Adrenal gland (tissue), 19 donors: ENCODE measurements at places on chromosomes 13 and 19. TPM values are rescaled to one million over a fixed set of nuclear protein-coding genes. Genes with fewer than 3 reads are reported as not detected.

GRCh38 chr19:40355975-40356680, 7.6 kb downstream of the PLD3 start:
- H3K4me3 ChIP-seq, result no peak overlapping the region
- no peak for DNase-seq
- H3K27ac ChIP-seq, result no peak overlapping the region
- no peaks in the 10 kb centered on the region for H3K27me3 ChIP-seq

- no peaks in the 10 kb centered on the region for H3K4me1 ChIP-seq
- H3K27me3 ChIP-seq, result no peaks in the 10 kb centered on the region
- DNase-seq, result no peak
- H3K27ac ChIP-seq, result no peak overlapping the region
- H3K4me3 ChIP-seq, result no peak overlapping the region
These were observed 101.0 kb upstream of the SPRY2 start for GRCh38 chr13:80441968-80442367.

DNA sequence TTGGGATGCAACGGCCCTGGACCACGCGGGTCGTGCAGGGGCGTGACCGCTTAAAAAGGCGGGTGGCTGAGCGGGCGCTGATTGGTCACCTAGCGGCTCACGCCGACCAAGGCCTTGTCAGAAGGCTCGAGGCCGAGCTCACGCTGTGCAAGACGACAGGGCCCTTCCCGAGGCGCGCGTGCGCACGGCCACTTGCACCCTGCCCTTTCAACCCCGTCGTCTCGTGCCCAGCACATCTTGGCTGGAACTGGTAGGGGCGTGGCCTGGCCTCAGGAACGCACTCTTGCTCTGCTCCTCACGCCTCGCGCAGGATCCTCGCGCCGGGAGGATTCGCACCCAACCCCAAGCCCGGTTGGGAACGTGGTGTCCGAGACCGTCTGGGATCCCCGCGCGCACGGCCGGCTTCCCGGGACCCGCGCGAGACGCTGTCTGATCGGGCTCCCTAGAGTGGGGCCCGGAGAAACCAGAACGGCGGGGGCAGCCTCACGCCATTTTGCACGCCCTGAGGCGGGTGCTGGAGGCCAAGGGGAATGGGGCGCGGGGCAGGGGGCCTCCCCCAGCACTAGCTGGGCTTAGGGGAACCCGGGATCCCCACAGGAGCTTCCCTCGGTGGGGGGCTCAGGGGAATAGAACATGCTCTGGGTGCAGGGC, at the start of gene MEIOSIN:
Gene MEIOSIN (plus strand): TSS at position 280 of the 651 bp plus-strand sequence. CDS start 1,938 bp downstream, outside the sequence.
- no peaks in the 10 kb centered on the region for H3K36me3 ChIP-seq
- H3K4me1 ChIP-seq, result peaks cover 13% of the 10 kb centered on the region
- no peak within 1 kb of the TSS for H3K4me3 ChIP-seq
- DNase-seq, result no peak
- no peak within 1 kb of the TSS for H3K27ac ChIP-seq
- no peaks in the 10 kb centered on the region for H3K27me3 ChIP-seq

GRCh38 chr13:66859934-66860877, 369.9 kb downstream of the PCDH9 start:
- H3K4me3 ChIP-seq, result no peak overlapping the region
- H3K36me3 ChIP-seq, result no peaks in the 10 kb centered on the region
- no peaks in the 10 kb centered on the region for H3K27me3 ChIP-seq
- H3K27ac ChIP-seq, result no peak overlapping the region
- no peaks in the 10 kb centered on the region for H3K4me1 ChIP-seq
- no peak for DNase-seq

DNA sequence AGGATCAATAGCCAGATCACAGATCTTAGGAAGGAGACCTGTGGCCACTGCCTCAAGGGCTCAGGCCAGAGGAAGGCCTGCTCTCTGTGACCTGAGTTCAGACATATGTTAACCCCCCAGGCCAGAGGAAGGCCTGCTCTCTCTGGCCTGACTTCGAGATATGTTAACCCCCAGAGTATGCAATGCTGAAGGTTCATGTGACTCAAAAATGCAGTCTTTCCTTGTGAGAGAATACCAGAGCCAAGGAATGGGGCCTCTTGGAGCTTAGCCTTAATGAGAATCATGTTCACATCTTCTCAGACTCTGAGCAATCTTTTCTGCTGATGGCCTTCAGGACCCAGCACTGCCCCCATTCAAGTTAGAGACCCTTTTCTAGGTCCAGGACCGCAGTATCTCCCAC, 36.7 kb downstream of the MBNL2 start:
- peak overlapping the region; percentile 81 for H3K27ac ChIP-seq
- no peaks in the 10 kb centered on the region for H3K27me3 ChIP-seq
- H3K4me1 ChIP-seq, result peaks cover 96% of the 10 kb centered on the region
- no peak for DNase-seq
- no peaks in the 10 kb centered on the region for H3K36me3 ChIP-seq

DNA sequence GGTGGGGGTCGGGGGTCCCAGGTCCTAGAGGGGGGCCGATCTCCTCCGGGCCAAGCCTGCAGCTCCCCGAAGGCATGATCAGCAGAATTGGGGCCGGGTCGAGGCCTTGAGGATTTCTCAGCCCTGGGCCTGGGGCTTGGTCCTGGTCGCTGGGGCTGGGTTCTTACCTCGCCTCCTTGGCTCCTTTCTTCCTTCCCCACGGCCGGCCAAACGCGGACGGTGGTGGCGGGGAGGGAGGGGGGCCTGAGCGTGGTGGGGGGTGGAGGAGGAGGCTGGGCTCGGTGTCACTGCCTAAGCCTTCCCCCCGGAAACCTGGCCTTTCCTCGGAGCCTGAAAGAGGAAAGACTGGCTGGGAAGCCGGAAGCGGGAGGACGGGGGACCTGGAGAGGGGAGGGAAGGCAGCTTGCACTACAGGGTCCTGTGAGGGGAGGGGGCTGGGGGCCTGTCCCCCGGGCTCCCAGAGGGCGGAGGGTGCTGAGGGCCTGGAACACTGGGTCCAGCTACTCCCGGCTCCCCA, at the start of gene ZNF579:
Gene ZNF579 (minus strand): TSS at position 221 of the 517 bp plus-strand sequence. CDS start 1,209 bp downstream, outside the sequence.
- peaks cover 15% of the 10 kb centered on the region for H3K4me1 ChIP-seq
- H3K4me3 ChIP-seq, result no peak within 1 kb of the TSS
- peak; percentile 88 for DNase-seq
- peaks cover 9% of the 10 kb centered on the region for H3K36me3 ChIP-seq

DNA sequence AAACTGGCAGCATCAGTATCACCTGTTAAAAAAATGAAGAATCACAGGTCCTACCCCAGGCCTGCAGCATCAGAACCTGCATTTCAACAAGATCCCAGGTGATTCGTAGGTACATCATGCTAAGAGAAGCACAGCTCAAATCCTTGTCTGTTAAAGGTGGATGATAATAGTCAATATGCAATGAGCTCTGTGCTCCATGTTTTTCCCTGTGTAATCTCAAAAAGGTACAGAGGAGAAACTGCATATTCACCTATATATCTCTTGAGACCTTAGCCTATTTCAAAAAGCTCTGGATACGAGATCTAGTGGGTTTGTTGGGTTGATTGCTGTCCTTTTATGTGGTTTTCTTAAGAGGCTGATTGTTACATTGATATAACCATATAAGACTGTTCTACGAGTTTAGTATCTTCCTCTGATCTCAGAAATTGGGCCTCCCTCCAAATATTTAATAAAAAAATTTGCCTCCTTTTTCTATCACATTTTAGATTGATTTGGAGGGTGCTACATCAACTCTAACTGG, 148.9 kb downstream of the DCT start:
- H3K36me3 ChIP-seq, result no peaks in the 10 kb centered on the region
- peaks cover 29% of the 10 kb centered on the region for H3K4me1 ChIP-seq
- no peak overlapping the region for H3K27ac ChIP-seq

DNA sequence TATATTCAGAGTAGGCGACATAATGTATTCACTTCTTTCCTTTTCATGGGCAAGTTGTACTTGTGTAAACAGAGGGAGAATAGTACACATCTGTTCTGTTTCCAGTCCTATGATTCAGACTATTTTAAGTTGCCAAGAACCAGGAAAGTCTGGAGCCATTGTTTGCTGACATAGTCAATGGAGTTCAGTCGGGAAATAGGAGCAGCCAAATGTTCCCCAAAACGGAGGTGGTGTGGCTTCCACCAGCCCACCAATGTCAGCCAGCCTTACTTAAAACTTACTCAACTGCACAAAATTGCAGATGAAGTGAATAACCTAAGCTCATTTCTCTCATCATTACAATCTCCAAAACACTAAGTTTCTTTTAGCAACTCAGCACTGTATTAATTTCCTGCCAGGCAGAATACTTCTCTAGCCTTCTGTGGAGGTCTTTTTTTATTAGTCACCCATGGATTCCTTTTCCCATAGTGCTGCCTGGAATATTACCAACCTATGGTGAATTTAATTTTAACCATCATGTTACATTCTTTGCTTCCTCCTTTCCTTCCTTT, 22.3 kb upstream of the CSNK1A1L start:
- no peak overlapping the region for H3K27ac ChIP-seq
- no peaks in the 10 kb centered on the region for H3K27me3 ChIP-seq
- no peaks in the 10 kb centered on the region for H3K36me3 ChIP-seq
- no peak overlapping the region for H3K4me3 ChIP-seq

- no peak overlapping the region for H3K27ac ChIP-seq
- no peaks in the 10 kb centered on the region for H3K36me3 ChIP-seq
- no peak for DNase-seq
- H3K4me1 ChIP-seq, result no peaks in the 10 kb centered on the region
- H3K4me3 ChIP-seq, result no peak overlapping the region
These were observed 162.1 kb upstream of the MIR17HG start for GRCh38 chr13:91185294-91185863.

- no peak overlapping the region for H3K4me3 ChIP-seq
- no peak overlapping the region for H3K27ac ChIP-seq
- no peaks in the 10 kb centered on the region for H3K36me3 ChIP-seq
- H3K4me1 ChIP-seq, result no peaks in the 10 kb centered on the region
- H3K27me3 ChIP-seq, result no peaks in the 10 kb centered on the region
These were observed 107.2 kb downstream of the CACNA1A start for GRCh38 chr19:13398780-13399726.

DNA sequence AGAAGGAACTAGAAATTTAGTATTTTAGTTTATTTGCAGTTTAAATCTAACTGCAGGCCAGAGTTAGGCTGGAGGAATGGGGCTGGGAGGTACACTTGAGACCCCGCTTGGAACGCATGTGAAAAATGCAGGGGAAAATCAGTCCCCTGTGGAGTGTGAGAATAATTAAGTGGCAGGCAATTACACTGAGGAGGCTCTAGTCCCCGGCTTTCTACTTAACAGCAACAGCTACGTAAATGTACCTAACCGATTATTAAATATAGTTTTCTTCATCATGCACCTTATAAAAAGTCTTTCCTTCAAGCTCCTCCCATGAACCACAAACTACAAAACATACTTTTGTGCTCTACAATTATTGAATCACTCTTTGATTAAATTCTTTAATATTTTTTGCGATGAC, 804 bp downstream of the ZNF708 start:
- no peak for DNase-seq
- H3K4me1 ChIP-seq, result peaks cover 8% of the 10 kb centered on the region
- H3K27me3 ChIP-seq, result no peaks in the 10 kb centered on the region
- H3K36me3 ChIP-seq, result peaks cover 8% of the 10 kb centered on the region

PRSS57 gene
- 0.22 TPM for total RNA-seq

KLK4 gene
- 4.3 TPM for total RNA-seq

NANOS3 gene
- total RNA-seq, result not detected

TBCB gene
- total RNA-seq, result 218 TPM

PRR12 gene
- total RNA-seq, result 14.4 TPM

APC2 gene
- total RNA-seq, result 0.06 TPM

CGB2 gene
- not detected for total RNA-seq

GNG7 gene
- 7.4 TPM for total RNA-seq

ZNF565 gene
- total RNA-seq, result 7.5 TPM

FAM83E gene
- not detected for total RNA-seq

ESD gene
- total RNA-seq, result 90.4 TPM
